Ascending aorta (tissue), 2 donors: ENCODE measurements at places on chromosomes 7 and 10.

GRCh38 chr10:126564326-126564888, 106.1 kb downstream of the C10orf90 start:
- DNase-seq, result no peak

DNA sequence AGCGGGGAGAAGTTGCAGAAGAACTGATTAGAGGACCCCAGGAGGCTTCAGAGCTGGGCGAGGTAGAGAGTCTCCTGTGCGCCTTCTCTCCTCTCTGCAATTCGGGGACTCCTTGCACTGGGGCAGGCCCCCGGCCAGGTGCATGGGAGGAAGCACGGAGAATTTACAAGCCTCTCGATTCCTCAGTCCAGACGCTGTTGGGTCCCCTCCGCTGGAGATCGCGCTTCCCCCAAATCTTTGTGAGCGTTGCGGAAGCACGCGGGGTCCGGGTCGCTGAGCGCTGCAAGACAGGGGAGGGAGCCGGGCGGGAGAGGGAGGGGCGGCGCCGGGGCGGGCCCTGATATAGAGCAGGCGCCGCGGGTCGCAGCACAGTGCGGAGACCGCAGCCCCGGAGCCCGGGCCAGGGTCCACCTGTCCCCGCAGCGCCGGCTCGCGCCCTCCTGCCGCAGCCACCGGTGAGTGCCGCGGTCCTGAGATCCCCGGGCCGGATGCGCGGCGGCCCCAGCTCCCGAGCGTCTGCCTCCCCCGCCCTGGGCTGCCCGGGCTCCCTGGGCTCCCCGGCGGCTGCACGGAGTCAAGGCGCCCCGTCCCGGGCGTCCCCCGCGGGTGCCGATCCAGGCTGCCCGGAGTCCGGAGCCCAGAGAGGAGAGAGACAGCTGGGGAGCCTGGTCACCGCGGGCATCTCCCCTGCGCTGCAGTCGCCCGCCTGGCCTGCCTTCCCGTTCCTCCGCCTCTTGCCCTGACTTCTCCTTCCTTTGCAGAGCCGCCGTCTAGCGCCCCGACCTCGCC, at the start of gene PLAU:
PLAU (plus strand) TSS at position 369 of the 789 bp plus-strand sequence. CDS start 424 bp downstream, outside the sequence.
- DNase-seq, result peak; percentile 69

DNA sequence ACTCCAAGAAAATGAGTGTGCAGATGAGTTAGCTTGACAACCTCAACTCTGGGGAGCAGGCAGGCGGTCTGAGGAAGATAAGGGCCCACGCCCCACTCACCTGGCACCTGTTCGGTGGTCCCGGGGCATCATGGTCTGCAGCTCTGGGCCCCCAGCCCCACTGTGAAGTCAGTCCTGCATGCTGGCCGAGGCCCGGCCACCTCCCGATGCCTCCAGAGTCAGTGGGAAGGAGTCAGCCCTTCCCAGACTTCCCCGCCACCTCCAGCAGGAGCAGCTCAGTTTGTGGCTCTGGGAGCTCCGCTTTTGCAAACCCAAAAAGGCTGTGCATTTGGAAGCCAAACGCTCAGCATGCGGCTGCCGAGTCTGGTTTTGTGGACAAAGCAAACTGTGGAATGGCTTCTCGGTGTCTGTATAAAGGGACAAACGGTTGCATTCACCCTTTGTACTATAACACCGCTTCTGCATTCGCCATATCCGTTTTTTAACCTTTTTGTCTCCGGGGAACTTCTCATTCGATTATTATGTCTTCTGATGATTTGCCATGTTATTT, 167.3 kb downstream of the CCDC3 start:
- DNase-seq, result no peak

- no peak for DNase-seq
Observed at GRCh38 chr10:47088656-47089354, 177.6 kb downstream of the PTPN20 start.

GRCh38 chr10:132309879-132310591, 2.3 kb upstream of the STK32C start:
- DNase-seq, result peak; percentile 56
